ENCODE measurements at places on chromosomes 11 and 22.
A peak's percentile ranks its signal among the peaks of the same experiment; 100 is the strongest.

- H3K36me3 ChIP-seq = no peaks in the 10 kb centered on the region
- H3K27ac ChIP-seq = no peak overlapping the region
- H3K4me3 ChIP-seq = no peak overlapping the region
These were observed 42.6 kb downstream of the SLC22A12 start for GRCh38 chr11:64633555-64634159.

GRCh38 chr11:88480223-88480622 is 142.7 kb upstream of the CTSC start:
- H3K36me3 ChIP-seq = no peaks in the 10 kb centered on the region
- H3K4me3 ChIP-seq = no peak overlapping the region
- H3K27ac ChIP-seq = no peak overlapping the region
- no peaks in the 10 kb centered on the region for H3K27me3 ChIP-seq
- DNase-seq = no peak

DNA sequence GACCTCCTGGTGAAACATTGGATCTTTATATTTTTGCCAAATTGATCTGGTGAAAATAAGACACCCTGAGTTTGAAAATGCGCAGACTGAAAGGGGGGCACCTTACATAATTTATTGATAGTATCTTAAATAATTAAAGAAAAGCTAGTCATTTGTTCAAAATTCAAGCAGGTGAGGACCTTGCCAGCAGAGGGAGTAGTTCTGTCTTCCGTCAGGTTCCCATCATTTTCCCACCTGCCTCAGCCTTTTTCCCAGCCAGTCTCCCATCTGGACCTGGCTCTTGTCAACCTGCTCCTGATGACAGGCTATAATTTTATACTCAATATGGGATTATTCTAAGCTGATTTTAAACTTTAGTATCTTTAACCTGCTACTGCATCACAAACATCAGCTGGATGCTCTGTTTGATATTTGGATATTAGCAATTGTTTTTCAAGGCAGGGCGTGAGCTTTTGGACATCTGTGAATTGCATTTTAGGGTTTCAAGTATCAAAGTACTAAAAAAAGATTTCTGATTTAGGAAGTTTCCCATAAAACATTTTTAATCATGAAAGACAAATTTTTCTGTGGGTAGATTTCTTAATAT is 132.0 kb downstream of the ELP4 start:
- no peak overlapping the region for H3K4me3 ChIP-seq
- H3K36me3 ChIP-seq = no peaks in the 10 kb centered on the region
- DNase-seq = peak; percentile 59
- H3K4me1 ChIP-seq = no peaks in the 10 kb centered on the region
- H3K27ac ChIP-seq = no peak overlapping the region
- H3K27me3 ChIP-seq = no peaks in the 10 kb centered on the region

- no peaks in the 10 kb centered on the region for H3K27me3 ChIP-seq
- H3K27ac ChIP-seq = no peak overlapping the region
- no peak overlapping the region for H3K4me3 ChIP-seq
- H3K4me1 ChIP-seq = peaks cover 64% of the 10 kb centered on the region
- H3K36me3 ChIP-seq = no peaks in the 10 kb centered on the region
These were observed 26.0 kb upstream of the TCF20 start for GRCh38 chr22:42296381-42296853.

- no peak overlapping the region for H3K4me3 ChIP-seq
- no peaks in the 10 kb centered on the region for H3K27me3 ChIP-seq
- no peak overlapping the region for H3K27ac ChIP-seq
- H3K4me1 ChIP-seq = peaks cover 2% of the 10 kb centered on the region
- no peaks in the 10 kb centered on the region for H3K36me3 ChIP-seq
- DNase-seq = no peak
These were observed 78.0 kb downstream of the HORMAD2 start for GRCh38 chr22:30158277-30158676.

DNA sequence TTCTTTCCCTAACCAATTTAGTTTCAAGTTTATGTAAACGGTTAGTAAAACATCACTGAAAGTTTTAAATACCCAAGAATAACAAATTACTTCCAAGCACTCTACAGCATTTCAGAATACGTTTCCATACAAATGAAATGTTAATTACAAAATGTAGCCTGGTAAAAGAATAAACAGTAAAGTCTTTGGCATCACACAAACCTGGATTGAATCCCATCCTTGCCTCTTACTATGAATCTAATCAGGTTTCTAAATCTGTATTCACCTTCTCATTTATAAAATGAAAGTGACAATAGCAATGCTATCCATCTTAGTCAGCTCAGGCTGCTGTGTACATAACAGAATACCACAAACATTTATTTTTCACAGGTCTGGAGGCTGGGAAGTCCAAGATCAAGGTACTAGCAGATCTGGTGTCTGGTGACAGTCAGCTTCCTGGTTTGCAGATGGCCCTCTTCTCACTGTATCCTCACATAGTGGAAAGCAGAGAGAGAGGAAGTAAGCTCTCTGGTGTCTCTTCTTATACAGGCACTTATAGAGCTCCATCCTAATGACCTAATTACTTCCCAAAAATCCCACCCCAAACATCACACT is 19.2 kb downstream of the FAM168A start:
- DNase-seq = no peak
- H3K27me3 ChIP-seq = no peaks in the 10 kb centered on the region
- no peak overlapping the region for H3K4me3 ChIP-seq
- H3K4me1 ChIP-seq = no peaks in the 10 kb centered on the region
- no peaks in the 10 kb centered on the region for H3K36me3 ChIP-seq

GRCh38 chr11:72605973-72606747 is 68.1 kb downstream of the PDE2A start:
- no peaks in the 10 kb centered on the region for H3K27me3 ChIP-seq
- DNase-seq = no peak
- H3K4me1 ChIP-seq = no peaks in the 10 kb centered on the region
- no peak overlapping the region for H3K27ac ChIP-seq
- no peak overlapping the region for H3K4me3 ChIP-seq
- no peaks in the 10 kb centered on the region for H3K36me3 ChIP-seq

Measured in H1 (cell line).